Right lung (tissue), 10 donors: ENCODE measurements at places on chromosomes 12 and 14.

DNA sequence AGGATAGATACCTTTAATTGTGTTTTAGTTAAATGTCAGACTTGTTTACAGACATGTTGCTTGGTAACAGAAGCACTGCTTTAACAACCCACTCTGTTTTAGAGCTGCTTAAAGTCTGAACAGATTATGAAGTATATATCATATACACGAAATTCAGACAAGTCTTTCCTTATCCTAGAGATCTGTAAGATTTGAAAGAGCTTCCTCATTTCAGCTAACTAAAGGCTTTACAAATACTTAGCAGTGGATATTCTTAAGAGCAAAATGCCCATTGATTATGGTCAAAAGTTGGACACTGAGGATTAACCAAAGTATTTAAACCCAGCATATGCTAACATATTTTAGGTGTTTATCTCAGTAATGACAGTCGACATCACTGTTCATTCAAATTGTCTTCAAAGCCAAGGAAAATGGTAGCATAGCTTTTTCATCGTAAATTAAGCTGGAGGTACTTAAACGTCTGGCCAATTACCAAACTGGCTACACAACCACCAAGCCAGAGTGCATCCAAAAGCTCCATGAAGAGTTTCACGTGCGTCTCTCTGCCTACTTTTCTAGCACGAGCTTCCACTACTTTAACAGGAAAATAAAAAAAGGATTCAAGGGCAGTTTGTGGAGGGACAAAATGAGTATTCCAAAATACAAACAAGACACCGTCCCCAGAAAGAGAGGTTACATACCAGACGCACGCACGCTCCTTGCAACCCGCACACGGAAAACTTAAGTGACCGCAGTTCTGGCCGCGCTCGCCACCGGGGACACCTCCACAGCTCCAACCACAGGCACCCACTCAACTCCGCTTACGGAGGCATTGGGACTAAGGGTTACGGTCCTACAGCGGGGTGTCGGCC, 565 bp downstream of the CEP83 start:
- no peak for DNase-seq

GRCh38 chr14:23159532-23159931, 23.9 kb downstream of the SLC7A8 start:
- no peak for DNase-seq

- DNase-seq = peak; percentile 36
Observed at GRCh38 chr14:103949131-103949790, 6.9 kb upstream of the RD3L start.

- no peak for DNase-seq
Observed at GRCh38 chr12:48078901-48079300, 27.0 kb downstream of the SENP1 start.

GRCh38 chr14:85421186-85421877, 108.6 kb upstream of the FLRT2 start:
- DNase-seq = no peak

GRCh38 chr14:105945896-105946295, 419.5 kb downstream of the TMEM121 start:
- DNase-seq = no peak

GRCh38 chr14:55316564-55316963, 45.3 kb downstream of the FBXO34 start:
- DNase-seq = no peak

- DNase-seq = no peak
Observed at GRCh38 chr12:95088379-95088778, 15.0 kb upstream of the NR2C1 start.

GRCh38 chr12:2453761-2454090, 341.0 kb upstream of the FKBP4 start:
- DNase-seq = no peak

GRCh38 chr12:70733385-70733784, 96.2 kb upstream of the PTPRB start:
- DNase-seq = peak; percentile 43

DNA sequence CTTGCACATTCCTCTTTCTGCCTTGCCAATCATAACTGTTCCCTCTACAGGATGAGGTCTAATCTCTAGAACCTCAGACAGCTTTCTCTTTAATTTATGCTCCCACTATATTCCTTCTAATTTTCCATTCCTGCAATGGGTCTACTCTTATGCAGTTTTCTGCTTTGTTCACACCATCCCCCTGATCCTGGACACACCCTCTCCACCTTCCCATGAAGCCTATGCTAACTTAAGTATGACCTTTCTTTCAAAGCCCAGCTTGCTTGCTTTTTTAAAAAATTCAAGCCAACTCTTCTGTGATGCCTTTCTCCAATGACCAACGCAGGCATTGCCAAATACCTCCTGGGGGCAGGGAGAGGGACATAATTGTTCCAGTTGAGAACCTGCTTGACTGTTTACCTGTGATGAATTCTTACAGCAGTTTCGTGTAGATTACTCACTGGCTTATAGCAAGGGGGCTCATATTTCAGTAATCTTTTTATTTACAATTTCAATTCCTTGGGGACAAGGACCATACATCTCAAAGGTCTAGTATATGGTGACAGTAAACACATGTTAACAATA, 7.8 kb downstream of the SLC38A1 start:
- no peak for DNase-seq

DNA sequence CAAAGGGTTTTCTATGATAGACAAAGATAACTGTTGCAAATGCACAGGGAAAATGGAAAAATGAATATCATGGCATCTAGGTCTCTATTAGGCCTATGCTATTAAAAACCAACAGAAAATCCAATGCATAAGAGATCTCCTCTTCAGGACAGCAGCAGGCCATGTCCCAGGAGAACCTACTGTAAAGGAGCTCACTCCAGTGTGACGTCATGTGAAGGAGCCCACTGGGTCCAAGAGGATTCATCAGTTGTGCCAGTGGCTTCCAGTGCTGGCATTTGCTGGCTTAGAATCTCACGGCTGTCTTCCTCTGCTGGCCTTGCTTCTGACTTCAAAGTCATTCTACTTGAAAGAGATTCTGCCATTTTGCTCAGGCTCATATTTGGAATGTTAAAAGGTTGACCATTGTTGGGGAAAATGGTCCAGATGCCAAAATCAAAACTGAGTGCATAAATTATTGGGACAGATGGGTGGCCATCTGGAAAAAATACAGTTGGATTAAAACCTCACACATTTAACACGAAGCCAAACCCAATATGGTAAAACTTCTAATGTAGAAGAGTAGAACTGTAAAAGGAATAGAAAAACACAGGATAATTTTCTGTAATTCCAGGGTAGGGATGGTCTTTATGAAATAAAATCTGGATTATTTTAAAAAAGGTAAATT, 75.4 kb upstream of the ARID2 start:
- no peak for DNase-seq

- no peak for DNase-seq
Observed at GRCh38 chr14:72247896-72248465, 315.8 kb downstream of the RGS6 start.

DNA sequence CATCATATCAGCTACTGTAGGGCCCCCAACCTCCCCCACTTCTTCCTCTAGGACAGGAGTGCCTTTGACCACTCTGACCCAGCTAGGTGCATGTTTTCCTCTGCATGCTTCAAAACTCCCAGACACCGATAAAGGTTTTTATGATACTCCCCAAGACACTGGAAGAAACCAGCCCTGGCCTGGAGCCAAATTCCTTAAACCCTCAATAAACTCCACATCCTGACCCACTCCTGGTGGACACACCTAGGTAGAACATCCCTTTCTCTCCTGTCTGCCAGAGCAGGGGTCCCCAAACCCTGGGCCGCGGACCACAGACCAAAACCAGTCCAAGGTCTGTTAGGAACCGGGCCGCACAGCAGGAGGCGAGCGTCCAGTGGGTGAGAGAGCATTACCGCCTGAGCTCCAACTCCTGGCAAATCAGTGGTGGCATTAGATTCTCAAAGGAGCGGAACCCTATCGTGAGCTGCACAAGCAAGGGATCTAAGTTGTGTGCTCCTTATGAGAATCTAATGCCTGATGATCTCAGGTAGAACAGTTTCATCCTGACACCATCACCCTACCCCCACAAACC, 49.6 kb downstream of the NT5DC3 start:
- no peak for DNase-seq

DNA sequence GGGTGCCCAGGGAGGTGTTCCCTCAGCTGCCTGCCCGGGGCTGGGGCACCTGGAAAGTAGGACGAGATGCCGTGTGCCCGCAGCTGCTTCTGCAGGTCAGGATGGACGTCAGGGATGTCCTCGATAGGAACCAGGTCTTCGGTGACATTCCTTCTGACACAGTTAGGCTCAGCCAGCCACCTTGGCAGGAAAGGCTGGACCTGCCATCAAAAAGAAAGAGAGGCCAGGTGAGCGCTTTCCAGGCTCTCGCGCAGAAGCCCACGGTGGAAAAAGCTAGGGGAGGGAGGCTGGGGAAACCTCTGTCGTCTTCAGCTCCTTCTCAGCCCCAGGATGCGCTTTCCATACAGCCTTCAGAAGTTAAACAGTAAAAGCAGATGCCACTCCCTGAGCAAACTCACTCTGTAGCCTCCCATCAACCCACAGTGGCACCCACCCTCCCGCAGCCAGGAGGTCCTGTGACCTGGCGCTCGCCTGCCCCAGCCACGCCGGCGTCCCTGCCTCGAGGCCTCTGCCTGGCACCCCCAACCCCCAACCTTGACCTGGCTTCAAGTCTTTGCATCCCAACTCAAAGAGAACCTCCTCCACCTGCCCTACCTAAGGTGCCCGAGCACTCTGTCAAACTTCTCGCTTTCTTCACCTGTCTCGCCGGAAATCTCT, 1.3 kb downstream of the DDX51 start:
- DNase-seq = no peak

GRCh38 chr14:44339231-44339630, 167.9 kb downstream of the FSCB start:
- DNase-seq = no peak

DNA sequence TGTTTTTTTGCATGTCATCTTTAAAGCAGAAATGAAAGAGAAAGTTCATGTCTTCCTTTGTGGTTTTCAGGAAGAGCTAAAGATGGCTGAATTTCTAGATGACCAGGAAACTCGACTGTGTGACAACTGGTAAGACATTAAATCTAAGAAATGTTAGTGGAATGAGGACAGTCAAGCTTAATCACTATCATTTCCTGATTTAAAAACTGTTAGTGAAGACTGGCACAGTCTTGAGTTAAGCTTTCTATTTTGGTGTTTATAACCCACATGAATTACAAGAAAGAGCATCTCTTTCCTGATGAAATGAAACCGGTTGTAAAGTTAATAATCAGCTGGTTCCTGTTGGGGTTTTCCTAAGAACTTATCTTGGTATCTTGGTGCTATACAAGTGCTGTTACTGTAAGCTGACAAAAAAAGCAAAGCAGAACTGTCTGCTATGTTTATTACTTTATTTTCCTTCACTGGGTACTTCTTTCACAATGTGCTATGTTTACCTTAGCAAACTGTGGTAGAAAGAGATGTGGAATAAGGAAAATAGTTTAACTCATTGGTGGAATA, 5.2 kb downstream of the TRAFD1 start:
- DNase-seq = no peak

DNA sequence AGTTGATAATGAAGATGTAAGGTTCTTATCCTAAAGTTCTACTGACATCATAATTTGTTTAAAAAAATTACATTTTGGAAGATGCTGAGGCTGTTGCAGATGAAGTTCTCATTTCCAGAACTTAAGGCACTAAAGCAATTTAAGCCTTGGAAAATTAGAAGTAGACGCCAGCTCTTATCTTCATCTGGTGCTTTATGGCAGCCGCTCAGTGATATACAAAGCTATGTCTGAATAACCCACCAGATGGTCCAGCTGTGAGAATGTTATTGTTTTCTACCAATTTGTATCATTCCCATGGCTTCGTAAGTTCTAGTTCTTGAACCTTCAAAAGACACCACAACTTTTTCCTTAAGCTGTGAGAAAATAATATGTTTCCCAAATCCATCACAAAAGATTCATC, 212.1 kb upstream of the ARID2 start:
- DNase-seq = no peak

- DNase-seq = no peak
Observed at GRCh38 chr12:57584690-57585089, 6.3 kb upstream of the PIP4K2C start.

- no peak for DNase-seq
Observed at GRCh38 chr14:96187216-96188031, 17.2 kb upstream of the BDKRB2 start.

DNA sequence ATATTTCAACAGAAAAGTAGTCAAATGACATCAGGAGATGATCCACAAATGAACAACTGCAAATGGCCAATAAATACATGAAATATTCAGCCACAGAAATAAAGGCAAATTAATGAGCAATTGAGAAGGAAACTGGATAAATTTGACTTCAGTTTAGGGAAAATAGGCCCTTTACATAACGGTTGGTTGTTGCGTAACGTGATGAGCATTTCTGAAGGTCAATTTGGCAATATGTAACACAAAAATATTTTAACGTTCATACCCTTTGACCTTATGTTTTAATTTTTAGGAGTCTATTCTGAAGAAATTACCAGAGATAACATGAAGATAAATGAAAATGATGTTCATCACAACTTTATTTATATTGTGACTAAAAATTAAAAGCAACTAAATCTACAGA, 14.7 kb upstream of the MSRB3 start:
- no peak for DNase-seq

DNA sequence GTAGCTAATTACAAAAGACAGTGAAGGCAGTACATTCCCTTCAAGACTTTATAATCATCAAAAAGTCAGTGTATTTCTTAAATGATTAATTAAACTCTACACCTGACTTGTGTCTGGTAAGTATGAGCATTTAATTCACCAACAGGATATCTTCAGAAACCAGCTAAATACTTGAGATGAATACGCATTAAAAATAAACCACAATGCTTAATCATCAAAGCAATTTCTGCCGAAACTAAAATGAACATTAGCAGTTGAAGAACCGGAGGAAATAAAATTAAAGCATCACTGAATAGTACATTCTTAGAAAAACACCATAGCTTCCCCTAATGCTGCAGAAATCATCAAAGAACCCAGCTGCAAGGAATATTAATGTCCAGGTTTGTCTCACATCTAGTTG, 32.7 kb downstream of the SLC25A21 start:
- no peak for DNase-seq

GRCh38 chr14:81165188-81165587, 55.6 kb downstream of the GTF2A1 start:
- no peak for DNase-seq

- no peak for DNase-seq
Observed at GRCh38 chr12:81520064-81520945, 238.8 kb downstream of the PPFIA2 start.

DNA sequence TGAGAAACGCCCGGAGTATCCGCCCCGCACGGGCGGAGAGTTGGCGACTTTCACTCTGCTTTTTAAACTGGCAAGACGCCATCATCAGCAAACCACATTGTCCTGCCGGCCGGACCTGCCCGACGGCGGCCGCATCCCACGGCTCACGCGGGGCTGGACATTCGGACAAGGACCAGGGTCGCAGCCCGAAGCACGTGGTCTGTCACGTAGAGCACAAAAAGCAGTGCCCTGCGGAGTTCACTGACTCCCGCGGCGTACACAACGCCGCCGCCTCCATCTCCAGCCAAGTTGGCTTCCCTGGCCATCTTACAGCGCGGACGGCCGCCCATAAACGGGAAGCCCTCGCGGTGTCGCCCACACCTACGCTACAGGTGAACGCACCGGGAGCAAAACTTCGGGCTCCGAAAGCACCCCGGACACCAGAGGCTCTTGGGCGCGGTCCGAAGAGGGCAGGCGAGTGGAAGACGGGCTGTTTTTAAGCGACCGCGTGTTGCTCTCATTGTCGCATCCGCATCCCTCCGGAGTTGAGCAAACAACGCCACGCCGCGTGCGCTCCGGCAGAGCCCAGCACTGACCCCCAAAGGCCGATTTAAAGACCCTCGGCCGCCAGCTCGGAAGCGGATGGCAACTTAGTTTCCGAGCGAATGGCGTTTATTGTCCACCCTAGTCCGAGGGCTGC, 966 bp downstream of the SINHCAF start:
- peak; percentile 73 for DNase-seq
